ENCODE measurements at places on chromosomes 7 and 10.

DNA sequence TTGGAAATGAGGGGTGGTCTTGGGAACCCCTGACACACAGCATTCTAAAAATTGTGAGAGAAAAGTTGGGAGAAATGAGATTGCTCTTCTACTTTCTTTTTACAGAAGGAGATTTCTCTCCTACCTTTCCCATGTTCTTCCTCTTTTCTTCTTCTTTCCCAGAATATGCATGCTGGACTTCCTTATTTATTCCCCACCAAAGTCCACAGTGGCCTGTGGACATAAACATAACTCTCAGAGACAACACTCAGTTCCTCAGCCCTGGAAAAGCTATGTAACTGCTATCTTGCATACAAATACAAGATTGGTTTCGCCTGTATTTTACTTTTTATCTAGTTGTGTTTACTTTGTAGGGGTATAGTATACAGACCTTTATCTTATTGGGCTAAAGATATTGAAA lies 54.6 kb upstream of the C1GALT1 start:
- no peak for DNase-seq

DNA sequence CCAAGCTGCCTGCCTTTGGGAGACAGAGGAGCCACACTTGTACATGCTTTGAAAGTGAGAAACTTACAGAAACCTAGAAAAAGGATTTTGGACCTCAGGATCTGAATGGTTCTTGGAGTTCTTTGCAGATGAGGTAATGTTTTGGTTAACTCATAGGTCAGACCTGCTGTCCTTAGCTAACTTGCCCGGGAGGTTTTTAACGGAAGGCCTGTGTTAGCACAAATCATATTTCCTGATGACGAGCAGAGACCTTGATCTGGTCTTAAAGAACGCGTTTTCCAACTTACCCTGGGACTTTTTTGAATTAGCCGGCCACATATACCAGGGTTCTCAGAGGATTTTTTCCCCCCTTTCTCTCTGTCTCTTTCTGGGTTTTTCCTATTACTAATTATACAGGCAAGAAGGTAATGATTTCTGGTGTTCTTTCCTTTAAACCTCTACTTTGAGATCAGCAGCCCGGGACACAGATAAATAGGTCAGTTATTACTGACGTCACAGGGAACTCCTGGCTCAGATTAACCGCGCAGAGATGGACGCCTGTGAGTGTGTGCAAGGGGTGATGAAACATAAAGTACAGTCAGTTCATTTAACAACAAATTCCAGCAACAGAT lies 101.7 kb upstream of the KLF6 start:
- no peak for DNase-seq

- no peak for DNase-seq
These were observed 190.1 kb upstream of the AKR1E2 start for GRCh38 chr10:4635883-4636282.

GRCh38 chr10:76255241-76255640 lies 823.8 kb downstream of the LRMDA start:
- DNase-seq: no peak
